LHCN-M2 (cell line): ENCODE measurements at places on chromosomes 7 and 10. TPM values are rescaled to one million over a fixed set of nuclear protein-coding genes. Genes with fewer than 3 reads are reported as not detected.
A peak's percentile ranks its signal among the peaks of the same experiment; 100 is the strongest.

GRCh38 chr7:1358376-1359050 is 100.8 kb downstream of the MICALL2 start:
- no peak for DNase-seq

- no peak for DNase-seq
These were observed 15.5 kb upstream of the AHCYL2 start for GRCh38 chr7:129209067-129209926.

GRCh38 chr10:21517134-21518031 is 8.1 kb downstream of the SKIDA1 start:
- peak; percentile 59 for DNase-seq

Gene AKR1C4
- total RNA-seq = not detected in 2 replicates

DNA sequence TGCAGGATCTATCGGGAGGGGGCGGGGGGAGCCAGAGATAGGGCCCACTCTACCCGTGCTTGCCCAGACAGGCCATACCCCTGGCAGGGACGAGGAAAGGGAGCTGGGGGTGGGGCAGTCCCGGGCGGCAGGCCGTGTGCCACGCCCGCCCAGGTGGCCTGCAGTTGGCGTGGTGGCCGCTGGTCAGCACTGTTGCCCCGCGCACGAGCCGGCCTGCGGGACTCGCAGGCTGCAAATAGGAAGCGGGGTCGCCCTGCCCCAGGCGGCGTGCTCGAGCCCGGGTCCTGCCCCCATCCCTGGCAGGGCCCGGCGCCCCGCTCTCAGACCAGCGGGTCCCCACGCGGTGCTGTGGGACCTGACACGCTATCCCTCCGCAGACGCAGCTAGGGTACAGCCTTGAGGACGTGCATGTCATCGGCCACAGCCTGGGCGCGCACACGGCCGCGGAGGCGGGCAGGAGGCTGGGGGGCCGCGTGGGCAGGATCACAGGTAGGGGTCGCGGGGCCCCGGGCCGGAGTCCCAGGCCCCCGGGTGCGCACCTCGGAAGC is 6.7 kb downstream of the PNLIPRP2 start:
- peak; percentile 2 for DNase-seq
